NCI-H187 treated with DMSO at 0.1 percent for 48 hours (cell line): ENCODE measurements at places on chromosomes 7 and 10.

GRCh38 chr7:113085781-113086390 lies 741 bp downstream of the GPR85 start:
- no peak for DNase-seq

DNA sequence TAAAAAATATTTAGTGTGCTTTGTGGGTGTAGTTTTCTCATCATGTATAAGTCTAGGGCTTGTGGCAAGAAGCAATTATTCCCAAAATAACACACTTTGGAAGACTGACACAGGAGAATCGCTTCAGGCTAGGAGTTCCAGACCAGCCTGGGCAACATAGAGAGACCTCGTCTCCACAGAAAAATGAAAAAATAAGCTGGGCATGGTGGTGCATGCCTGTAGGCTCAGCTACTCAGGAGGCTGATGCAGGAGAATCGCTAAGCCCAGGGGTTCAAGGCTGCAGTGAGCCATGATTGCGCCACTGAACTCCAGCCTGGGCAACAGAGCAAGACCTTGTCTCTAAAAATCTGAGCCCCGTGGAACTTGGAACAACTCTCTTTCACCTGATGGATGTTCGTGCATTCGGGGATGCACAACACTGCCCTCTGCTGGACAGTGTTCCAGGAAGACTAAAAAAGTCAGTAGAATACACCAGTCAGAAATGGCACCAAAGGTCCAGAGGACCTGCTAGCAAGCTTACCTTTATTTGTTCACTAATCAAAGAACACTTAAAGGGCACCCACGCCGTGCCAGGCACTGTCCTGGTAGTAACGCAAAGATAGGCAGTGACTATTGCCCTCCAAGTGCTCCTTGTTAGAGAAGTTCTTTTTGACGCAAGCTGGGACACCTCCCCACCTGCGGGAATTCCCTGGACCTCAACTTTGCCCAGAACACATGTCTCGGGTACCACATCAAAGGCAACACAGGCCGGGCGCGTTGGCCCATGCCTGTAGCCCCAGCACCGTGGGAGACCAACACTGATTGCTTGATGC lies 81.9 kb upstream of the CALN1 start:
- DNase-seq: peak; percentile 9

GRCh38 chr7:101910991-101911799 lies 93.8 kb downstream of the CUX1 start:
- no peak for DNase-seq

GRCh38 chr7:108134486-108134885 lies 4.3 kb upstream of the LAMB4 start:
- no peak for DNase-seq

GRCh38 chr7:86643561-86644281 lies at the start of gene GRM3:
TSS of gene GRM3 (plus strand) at chr7:86643909. CDS start at chr7:86765146, 121,237 bp downstream.
- DNase-seq: no peak

- no peak for DNase-seq
These were observed 6.4 kb upstream of the MSS51 start for GRCh38 chr10:73439605-73440312.

- no peak for DNase-seq
These were observed 855 bp downstream of the ATP6V1F start for GRCh38 chr7:128863433-128863989.

DNA sequence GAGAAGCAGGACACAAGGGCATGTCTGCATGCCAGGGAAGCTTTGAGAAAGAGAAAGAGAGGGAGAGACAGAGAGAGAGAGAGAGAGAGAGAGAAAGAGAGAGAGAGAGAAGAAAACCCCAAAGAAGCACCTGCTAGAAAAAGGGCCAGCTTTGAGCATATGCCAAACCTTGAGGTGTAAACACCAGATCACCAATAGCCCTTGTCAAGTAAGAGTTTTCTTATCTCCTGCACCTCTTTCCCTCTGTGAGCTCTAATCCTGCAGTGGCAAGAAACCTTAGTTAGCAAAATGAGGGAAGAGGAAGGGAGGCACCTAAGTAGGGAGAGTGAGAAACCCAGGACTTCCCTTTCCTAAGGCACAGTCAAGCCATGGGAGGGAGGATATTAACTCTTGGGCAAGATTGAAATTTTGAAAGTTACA lies 11.3 kb upstream of the TRDMT1 start:
- no peak for DNase-seq

DNA sequence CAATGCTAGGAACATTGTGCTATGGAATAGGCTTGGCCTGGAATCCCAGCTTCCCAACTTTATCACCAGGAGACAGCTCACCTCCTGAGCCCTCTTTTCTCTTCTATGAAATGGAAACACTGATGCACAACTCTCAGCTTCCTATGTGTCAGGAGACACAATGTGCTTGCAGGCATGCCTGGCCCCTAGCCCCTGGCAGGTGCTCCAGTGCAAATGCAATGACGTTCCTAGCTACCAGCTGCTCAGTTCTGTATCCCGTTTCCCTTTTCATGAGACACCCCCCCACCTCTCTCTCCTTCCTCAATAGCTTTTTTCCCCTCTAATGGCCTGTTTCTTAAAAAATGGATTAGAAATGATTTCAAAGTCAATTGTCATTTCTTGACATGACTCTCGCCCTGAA lies 30.7 kb downstream of the HABP2 start:
- no peak for DNase-seq

DNA sequence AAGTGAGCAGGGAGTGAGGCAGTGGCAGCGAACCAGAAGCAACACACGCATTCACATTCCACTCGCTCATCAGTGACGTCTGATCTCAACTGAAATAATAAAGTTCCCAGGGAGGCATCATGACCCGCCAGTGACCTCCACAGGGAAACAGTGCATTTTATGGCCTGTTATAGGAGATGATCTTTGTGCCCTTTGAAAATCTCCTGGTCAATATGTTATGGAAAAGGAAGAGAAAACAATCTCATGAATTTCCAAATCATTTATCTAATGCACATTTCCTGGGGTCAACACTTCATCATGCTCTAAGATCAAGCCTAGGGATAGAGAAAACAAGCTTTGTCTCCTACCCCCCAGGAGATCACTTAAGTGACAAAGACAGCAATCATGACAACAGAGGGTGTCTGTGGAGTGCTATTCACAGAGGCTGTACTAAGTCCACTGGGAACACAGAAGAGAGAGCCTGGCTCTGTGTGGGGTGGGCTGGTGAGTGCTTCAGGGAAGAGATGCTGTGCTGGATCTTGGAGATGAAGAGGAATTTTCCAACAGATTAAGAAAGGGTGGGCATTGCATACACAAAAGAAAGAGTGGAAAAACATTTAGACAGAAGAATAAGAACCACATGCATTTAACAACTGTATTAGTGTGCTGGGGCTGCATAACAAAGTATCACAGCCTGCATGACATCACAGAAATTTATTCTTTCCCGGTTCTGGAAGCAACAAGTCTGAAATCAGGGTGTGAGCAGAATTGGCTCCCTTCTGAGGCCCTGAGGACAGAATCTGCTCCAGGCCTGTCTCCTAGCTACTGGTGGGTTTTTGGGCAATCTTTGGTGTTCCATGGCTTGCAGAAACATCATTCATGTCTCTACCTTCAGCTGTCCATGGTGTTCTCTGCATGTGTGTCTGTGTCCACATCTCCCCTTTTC lies 613.9 kb upstream of the IGFBP3 start:
- DNase-seq: no peak

DNA sequence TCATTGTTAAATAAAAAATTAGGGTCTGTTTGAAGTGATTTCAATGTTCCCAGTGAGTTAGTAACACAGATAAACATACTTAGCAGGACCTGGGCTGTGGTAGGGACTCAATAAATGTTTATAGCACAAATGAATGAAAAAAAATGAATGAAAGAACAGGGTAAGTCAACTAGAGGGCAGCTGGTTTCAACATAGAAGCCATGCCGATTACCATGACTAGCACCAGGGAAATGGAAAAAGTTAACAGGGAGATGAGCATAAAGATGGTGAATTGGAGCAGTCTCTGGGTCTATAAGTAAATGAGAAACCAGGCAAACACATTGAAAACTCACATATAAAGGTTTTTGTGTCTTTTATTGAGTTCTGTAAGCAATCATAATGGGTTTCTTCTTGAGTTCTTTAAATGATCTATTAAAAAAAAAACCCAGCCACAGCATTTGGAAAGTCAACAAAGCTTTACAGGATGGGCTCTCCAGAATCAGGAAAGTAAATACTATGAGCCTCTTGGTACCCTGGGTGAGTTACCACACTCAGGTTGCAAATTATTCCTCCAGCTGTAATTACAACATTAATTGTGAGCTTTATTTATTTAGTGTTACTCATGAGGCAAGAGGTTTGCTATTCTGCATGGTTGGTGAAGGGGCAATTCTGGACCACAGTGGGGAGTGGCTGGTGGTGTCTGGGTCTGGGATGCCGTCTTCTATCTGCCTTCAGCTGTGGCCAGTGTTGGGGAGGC lies 46.1 kb upstream of the MTPN start:
- peak; percentile 93 for DNase-seq

DNA sequence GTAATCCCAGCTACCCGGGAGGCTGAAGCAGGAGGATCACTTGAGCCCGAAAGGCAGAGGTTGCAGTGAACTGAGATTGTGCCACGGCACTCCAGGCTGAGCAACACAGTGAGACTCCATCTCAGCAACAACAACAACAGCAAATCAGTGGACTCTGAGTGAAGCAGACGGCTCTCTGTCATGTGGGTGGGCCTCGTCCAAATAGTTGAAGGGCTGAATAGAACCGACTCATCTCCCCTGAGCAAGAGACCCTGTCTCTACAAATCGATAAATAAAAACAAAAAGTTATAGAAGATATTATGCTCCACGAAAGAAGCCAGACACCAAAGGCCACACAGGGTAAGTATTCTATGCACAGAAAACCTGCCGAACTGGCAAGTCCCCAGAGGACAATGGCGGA lies 45.9 kb downstream of the UNCX start:
- DNase-seq: no peak

DNA sequence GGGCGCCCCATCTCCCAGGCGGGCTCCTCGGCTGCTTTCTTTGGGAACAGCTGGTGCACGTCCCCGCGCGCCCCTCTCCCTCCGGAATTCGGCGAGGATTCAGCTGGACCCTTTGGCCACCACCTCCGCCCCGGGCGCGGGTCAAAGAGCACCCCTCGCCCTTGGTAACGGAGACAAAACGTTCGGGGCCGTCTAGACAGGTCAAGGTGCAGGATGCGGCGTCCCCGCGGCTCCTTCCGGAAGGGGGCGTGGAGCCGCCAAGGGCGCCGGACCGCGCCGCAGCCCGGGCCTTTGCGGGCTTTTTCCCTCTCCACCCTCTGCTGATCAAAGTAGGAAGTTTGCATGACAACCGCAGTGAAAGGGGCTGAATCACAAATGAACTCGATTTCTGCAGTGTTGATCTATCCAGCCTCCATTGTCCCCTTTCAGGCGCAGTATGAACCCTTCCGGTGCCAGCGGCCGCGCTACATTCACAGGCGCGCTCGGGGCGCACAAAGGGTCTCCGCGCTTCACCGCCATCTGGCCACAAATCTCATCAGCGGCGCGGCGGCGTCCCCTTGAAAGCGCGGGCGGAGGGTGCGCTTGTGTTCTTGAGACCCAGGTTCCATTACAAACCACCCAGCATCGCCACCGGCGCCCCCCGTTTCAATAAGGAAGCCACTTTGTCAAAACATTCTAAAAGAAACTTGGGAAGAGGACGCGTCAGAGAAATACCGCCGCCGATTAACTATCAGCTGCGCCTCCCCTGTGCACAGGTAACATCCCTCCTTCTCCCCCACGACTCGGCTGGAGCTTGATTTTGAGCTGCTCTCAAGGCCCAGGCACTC lies 36.4 kb downstream of the CNPY1 start:
- no peak for DNase-seq

DNA sequence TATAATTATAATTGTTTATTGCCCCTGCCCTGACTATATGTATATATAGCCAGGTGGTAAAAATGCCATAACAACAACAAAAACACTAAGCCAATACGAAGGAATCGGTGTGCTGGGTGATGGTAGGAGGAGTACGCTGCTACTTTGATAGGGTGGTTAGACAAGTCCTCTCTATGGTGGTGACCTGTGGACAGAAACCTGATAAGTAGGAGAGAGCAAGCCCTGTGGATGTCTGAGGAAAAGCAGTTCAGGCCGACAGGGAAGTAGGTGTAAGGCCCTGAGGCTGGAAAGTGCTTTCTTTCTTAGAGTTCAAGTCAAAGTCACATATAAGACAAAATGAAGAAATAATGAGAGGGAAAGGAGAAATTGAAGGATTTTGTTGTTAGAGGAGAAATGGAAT lies 823.8 kb upstream of the CELF2 start:
- DNase-seq: no peak

GRCh38 chr10:68139448-68140272 lies 30.4 kb downstream of the MYPN start:
- DNase-seq: no peak

DNA sequence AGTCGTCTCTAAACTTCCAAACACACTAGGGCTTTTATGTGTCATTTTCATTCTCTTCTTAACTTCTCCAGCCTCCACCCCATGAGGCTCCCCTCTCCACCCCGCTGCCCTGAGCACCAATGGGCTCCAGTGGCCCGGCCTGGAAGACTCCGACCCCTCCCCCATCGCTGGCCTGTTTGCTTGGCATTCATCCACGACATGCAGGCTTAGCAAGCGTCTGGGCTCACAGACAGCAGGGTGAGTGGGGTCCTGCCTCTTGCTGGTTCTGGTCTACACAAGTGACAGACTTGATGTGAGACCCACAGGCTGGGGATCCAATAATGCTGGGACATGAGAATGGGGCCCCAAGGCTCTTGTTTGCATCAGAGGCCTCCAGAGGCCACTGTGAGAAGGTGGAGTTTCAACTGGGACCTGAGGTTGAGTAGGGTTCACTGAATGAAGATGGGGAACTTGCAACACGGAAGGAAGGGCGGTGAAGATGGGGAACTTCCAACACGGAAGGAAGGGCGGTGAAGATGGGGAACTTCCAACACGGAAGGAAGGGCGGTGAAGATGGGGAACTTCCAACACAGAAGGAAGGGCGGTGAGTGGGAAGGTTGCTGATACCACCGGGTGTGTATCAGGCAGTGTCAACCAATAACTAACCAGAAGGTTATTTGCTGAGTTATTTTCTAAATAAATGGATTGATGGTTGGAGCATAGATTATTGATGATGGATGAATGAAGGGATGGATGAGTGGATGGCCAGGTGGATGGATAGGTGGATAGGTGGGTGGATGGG lies 14.0 kb downstream of the KNDC1 start:
- DNase-seq: no peak

DNA sequence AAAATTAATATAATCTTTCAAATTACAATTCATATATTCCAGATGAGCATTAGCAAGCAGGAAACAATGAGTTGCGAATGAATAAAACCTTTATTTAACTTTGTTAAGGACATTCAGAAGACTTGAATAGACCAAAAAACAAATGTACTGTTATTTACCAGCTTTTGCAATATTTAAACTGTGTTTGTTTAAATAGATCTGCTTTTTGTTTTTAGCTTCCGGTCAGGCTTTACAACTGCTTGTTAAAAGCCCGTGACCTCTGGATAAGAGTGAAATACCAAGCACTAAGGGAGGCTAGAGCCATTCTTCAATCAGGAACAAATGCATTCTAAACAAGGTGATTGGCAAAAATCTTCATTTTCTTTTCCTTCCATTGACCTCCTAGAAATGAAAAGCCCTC lies 184.9 kb upstream of the GNAI1 start:
- DNase-seq: no peak

- DNase-seq: no peak
These were observed 784 bp upstream of the SERPINE1 start for GRCh38 chr7:101125989-101126650.

GRCh38 chr10:130047336-130047735 lies 63.3 kb downstream of the C10orf143 start:
- DNase-seq: no peak
